Coronary artery (tissue), 2 donors: ENCODE measurements at places on chromosomes 5 and 9.

- DNase-seq, result no peak
These were observed 77.4 kb downstream of the SEC61B start for GRCh38 chr9:99299211-99300102.

GRCh38 chr5:746258-746761, 38.2 kb downstream of the ZDHHC11B start:
- DNase-seq, result no peak

DNA sequence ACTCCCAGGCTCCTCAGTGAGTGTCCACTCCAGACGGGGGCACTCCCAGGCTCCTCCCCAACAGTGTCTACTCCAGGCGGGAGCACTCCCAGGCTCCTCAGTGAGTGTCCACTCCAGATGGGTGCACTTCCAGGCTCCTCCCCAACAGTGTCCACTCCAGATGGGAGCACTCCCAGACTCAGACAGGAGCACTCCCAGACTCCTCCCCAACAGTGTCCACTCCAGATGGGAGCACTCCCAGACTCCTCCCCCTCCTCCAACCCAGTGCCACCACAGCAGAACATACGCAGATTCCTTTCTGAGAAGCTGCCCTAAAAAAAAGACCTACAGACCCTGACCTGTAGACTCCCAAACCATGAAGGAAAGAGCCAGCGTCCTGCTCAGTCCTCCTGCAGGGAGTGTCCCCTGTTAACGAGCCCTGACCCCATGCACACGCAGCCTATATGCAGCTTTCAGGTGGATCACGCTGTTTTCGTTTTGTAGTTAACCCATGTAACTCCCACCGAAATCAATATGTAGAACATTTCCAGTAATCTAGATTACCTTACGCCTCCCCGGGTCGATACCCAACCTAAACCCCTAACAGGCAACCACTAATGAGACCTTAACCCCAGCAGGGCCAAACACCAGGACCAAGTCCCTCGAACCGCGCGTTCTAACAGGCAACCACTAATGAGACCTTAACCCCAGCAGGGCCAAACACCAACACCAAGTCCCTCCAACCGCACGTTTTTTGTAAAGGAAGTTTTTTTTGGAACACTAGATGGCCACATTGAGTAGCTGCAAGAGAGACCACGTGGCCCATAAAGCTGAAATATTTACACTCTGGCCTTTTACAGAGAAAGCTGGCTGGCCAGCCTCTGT, 15.7 kb downstream of the PNPLA7 start:
- DNase-seq, result no peak

DNA sequence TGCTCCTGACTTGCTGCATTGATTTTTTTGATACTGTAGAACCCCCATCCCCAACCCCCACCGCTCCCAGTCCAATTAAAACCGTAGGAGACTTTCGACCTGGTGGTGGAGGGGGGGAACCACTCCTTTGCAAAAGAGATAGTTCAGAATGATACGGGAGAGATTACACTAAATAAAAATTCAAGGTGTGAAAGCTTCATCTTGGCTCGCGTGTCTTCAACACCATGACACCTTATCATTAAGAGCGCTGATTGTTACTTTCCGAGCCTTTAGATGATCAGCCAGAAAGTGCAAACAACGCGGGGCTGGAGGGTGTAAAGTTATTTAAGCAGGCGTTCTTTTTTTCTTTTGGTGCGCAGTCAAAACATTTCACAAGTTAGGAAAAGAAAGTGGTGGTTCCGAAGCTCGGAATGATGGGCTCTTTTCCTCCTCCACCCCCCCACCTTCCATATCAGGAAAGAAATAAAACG, 1.3 kb upstream of the ZNF462 start:
- no peak for DNase-seq

GRCh38 chr9:134595014-134595413, 46.6 kb upstream of the COL5A1 start:
- DNase-seq, result peak; percentile 35

DNA sequence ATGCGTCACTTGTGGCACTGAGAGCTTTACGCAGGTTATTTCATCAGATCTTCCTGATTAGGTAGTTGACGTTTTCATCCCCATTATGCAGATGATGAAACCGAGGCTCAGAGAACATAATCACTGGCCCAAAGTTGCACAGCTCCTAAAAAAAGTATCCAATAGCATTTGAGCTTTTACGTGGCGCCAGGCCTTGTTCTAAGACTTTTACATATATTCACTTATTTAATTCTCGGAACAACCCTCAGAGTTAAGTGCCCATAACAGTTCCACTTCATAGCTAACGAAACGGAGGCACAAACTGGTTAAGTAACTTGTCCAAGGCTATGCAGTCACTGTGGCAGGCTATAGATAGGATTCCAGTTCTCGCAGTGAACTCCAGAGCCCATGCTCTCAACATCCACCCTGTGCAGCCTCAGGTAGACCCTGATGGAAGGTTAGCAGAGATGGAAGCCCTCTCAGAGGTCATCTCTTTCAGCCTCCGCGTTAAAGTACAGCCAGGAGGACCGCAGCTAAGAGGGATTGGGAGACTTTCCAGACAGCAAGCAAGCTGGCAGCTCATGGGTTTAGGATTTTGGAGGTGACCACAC, 39.3 kb downstream of the AMBP start:
- no peak for DNase-seq

DNA sequence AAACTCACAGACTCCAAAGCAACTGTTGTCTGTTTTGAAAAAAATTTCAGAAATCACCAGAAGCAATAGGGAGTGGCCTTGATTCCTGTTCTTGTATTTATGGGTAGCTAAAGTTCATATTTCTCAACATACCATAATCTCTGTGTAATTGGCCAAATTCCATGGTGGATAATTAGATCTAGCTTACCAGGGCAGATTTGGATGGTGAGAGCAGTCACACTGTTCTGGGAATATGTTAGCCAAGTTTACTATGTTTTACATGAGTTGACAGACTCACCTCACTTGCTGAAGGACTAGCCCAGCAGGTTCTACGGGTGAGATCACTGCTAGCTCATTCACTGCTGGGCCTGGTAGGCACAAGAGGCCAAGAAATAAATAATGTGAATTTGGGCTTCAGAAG, 32.7 kb upstream of the CDKN2B start:
- DNase-seq, result no peak

DNA sequence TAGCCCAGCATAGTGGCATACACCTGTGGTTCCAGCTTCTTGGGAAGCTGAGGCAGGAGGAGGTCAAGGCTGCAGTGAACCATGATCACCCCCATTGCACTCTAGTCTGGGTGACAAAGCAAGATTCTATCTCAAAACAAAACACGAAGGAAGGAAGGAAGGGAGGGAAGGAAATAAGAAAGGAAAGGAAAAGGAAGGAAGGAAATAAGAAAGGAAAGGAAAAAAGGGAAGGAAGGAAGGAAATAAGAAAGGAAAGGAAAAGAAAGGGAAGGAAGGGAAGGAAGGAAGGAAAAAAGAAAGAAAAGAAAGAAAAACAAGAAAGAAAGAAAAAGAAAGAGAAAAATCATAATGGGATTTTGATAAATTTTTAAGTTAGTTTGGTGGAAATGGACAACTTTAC, 3.1 kb upstream of the STX17 start:
- no peak for DNase-seq

DNA sequence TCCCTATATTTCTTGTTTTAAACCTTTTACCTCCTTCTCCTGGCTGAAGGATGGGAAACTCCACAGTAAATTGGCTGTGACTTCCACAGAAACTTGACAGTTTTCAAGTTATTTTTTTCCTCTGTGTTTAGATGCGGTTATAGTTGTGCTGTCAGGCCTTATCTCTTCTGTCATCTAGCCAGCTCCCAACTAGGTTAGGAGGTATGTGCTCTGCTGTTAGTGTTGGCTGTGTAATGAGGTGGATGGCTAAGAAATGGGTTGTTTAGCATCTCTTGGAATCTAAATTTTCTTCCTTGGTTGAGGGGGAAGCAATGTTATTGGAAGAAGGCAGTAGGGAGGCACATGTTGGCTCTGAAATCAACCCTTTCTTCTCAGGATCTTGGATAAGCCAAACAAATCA, 149.9 kb upstream of the RUSC2 start:
- no peak for DNase-seq

- no peak for DNase-seq
These were observed 89.9 kb upstream of the GLIS3 start for GRCh38 chr9:4389755-4390154.

GRCh38 chr5:142740474-142741242, 29.5 kb upstream of the ARHGAP26 start:
- no peak for DNase-seq

- DNase-seq, result no peak
These were observed 896 bp downstream of the RIGI start for GRCh38 chr9:32524892-32525708.

DNA sequence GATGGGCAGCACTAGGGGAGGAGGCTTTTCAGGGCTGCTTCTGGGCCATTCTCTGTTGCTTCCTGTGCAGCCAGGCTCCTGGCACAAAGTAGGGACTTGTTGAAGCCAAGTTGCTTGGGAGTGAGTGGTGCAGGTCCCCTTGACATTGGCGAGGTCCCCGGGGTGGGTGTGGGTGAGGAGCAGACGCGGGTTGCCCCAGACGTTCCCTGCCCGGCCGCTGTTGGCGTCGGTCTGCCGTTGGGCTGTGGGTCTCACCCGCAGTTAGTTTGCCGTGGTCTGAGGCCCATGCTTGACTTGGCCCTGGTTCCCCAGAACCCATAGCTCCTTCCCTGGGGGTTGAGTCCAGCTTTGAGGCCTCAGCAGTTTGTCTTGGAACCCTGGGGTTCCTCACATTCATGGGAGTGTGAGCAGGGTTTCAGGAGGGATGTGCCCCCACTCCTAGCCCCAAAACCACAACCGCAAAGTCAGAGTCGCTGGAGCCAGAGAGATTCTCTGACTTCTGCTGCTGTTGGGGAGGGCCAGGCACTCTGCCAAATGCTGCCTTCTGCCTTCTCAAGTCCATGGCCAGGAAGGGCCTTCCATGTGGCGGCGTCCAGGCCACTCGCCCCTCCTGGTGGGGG, 77.5 kb downstream of the RXRA start:
- DNase-seq, result peak; percentile 85

GRCh38 chr9:107872457-107873192, 383.1 kb upstream of the KLF4 start:
- no peak for DNase-seq

GRCh38 chr9:89850153-89850552, 245.3 kb downstream of the GADD45G start:
- DNase-seq, result no peak

- no peak for DNase-seq
These were observed 9.1 kb downstream of the ARHGAP26 start for GRCh38 chr5:142779163-142779840.

GRCh38 chr5:129963359-129963758, 59.1 kb downstream of the CHSY3 start:
- no peak for DNase-seq

GRCh38 chr5:93596676-93597490, 13.9 kb downstream of the NR2F1 start:
- DNase-seq, result no peak

DNA sequence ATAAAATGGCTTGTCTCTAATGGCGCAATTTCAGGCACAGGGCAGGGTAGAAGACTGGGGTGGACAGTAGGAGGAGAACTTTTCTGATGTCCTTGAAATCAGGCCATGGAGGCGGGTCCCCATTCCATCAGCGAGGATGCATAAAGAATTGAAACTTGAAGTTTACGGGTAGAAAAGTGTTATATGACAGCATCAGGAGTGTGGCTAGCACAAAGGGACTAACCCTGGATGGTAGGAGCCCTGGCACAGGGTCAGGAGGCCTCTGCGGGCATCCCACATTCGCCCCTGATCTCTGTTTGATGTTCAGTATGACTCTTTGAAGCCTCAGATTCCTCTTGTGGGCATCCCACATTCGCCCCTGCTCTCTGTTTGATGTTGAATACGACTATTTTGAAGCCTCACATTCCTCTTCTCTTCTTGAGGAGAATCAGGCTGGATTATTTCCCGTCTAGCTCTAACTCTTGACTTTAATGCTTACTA, 94.8 kb upstream of the ADRA1B start:
- DNase-seq, result no peak

- DNase-seq, result no peak
These were observed 360.0 kb downstream of the BNC2 start for GRCh38 chr9:16510482-16510881.

- DNase-seq, result no peak
These were observed 2.1 kb downstream of the SYNPO start for GRCh38 chr5:150642567-150642927.

GRCh38 chr5:167944121-167944852, 347.2 kb upstream of the WWC1 start:
- DNase-seq, result no peak

DNA sequence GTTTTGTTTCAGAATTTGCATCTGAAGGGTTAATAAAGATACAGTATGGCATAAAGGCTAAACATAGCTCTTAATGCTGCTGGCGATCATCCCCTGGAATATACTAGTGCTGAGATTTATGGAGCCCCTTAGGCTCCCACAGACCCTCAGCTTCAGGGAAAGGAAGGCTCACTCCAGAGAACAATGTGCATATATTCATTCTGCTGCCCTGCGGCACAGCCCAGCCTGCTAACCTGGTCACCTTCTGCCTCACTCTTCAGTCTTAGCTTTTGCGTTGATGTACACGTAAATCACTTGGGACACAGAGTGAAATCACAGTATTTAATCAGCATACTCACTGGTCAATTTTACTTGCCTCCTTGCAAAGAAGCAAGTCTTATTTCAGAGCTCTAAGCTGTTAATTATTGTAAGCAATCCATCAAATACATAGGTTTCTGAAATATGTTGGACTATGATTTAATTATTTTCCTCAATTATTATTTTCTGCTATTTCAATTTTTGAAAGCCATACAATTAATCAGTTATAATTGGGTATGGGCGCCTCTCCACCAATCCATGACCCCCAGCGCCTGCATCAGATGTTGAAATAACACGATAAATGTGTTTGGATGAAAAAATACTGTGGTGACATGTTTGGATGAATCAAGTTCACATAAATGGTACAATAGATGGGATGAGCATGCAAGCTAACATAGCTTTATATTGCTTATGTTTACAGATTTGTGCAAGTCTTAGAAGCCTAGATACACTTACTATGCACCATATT, 11.4 kb upstream of the ACOT12 start:
- DNase-seq, result no peak

- DNase-seq, result no peak
These were observed 397.6 kb upstream of the ACTBL2 start for GRCh38 chr5:57880216-57880615.

DNA sequence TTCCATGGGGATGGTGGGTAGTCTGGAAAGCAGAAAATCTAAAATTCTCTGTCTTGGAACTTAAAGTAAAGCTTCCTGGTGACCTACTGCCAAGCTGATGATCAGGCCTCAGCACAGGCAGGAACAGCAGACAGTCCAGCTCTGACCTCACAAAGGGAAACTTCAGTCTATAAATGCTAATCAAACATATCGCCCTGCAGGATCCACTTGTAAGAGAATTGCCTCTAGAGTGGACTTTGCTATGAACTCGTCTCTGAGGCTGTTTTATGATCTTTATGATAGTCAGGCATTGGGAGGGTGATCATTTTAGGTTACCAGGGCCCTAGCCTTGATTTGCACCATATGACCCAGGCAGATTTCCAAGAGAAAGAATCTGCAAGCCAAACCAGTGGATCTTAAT, 67.6 kb upstream of the SELENOP start:
- no peak for DNase-seq

DNA sequence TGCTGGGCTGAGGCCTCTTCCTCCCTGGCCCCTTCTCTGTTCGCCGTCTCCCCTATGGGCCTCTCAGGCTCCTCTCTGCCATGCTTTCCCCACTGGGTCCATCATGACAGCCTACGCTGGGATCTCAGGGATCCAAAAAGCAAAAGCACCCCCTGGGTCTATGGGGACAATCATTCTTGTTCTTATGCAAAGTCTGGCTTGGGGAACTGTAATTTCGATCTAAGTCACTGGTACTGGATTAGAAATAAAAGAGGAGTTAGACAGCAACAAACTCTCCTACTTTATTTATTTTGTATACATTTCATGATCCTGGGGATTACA, 86.6 kb downstream of the SLC38A9 start:
- DNase-seq, result no peak
